ENCODE measurements at places on chromosomes 3 and 15.

DNA sequence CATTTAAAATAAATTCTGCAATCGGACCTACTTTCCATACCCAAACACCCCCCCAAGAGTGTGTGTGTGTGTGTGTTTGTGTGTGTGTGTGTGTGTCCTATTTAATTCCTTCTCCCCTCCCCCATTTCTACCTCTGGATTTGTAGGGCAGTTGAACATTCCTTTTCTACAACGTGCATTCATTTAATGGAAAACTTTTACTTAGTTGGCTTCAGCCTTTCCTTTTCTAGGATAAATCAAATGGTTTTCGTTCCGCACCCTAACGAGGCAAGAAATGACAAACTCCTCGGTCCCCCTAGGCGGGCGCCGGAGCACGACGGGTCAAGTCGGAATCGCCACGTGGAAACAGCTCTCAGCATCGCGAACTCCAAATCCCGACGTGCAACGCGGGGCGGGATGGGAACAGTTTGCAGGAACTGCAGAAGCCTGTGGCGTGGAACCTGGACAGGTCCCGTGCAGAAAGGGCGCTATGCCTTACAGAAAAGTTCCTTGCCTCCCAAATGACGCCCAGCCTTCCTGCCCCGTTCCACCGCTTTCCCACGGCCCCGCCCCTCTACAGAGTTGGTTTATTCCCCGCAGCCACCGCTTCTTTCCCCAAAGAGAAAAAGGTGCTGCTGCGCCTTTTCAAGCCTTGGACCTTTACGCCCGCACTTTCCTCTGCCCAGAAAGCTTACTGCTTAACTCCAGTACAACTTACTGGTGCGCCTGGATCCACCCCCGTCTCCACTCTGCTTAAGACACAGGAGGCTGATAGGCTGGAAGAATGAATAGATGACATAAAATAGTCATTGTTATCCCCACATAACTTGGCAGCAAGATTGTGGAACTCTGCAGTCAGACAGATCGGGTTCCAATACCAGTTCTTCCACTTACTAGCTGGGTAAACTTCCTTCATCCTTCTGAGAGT, 1.1 kb upstream of the EIF2B5 start:
- DNase-seq, result peak; percentile 52

GRCh38 chr15:73704869-73705645, 20.9 kb downstream of the CD276 start:
- DNase-seq, result no peak

GRCh38 chr3:170043506-170043905, 5.7 kb downstream of the GPR160 start:
- no peak for DNase-seq

DNA sequence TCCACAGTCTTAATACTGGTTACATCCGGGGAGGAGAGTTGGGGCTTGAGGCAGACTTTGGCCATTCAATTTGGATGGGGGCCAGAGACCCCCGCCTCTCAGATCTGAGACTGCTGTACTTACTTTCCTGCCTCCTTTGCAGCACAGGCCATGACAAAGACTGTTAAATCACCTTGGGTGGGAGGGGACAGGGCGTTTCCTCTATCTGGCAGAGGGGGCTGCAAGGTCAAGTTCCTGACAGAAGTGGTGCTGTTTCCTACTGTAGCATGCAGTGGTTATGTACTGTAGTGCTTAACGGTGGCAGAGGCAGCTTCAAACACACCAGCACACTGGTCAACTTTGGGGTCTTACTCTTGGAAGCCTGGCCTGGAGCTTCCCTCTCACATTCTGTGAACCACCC, 261.2 kb upstream of the LRRFIP2 start:
- DNase-seq, result no peak

GRCh38 chr3:52162250-52162872, 8.1 kb upstream of the POC1A start:
- no peak for DNase-seq

DNA sequence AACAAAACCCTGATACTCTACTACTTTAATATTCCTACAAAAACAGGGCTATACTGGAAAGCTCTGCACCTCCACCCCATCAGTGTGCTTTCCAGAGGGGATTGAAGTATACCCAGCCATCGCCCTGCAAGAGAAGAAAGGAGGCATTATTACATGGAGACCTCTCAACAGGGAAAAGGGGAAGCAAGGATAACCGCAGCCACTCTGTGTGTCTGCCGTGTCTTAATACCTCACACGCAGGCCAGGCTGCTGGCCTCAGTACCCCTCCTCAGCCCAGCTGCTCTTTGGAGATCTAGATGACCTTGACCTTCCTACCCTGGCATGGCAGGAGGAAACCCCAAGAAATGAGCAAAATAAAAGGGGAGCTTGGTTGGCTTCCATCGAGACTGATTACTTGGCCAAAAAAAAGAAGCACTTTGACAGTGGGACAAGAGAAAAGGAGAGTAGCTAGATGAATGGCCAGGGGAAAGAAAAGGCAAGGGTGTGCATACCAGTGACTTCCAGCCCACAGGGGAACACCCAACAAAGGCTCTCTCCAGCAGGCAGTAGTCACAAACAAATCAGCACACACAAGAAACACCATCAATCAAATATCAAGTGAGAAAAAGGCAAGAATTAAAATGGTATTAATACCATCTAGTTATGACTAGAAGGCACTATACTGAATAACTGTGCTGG, 129.4 kb downstream of the STT3B start:
- DNase-seq, result no peak

GRCh38 chr3:146157325-146158060, 3.5 kb downstream of the PLOD2 start:
- no peak for DNase-seq

DNA sequence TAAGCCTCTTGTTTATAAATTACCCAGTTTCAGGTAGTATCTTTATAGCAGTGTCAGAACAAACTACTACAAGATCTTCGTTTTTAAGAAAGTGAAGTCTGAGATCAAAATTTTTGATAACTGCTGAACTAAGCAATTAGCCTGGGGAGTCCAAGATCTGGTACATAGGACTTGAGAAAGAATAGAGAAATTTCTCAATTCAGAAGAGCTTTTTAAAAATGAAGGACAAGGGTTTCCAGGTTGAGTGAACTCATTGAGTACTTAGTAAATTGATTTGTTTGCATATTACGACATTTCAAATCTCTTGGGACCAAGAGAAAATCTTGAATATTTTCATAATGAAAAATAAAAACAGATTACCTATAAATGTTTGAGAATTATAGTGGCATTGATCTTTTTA, 386.6 kb upstream of the THRB start:
- no peak for DNase-seq

GRCh38 chr15:32700501-32701150, 17.2 kb upstream of the GREM1 start:
- no peak for DNase-seq

DNA sequence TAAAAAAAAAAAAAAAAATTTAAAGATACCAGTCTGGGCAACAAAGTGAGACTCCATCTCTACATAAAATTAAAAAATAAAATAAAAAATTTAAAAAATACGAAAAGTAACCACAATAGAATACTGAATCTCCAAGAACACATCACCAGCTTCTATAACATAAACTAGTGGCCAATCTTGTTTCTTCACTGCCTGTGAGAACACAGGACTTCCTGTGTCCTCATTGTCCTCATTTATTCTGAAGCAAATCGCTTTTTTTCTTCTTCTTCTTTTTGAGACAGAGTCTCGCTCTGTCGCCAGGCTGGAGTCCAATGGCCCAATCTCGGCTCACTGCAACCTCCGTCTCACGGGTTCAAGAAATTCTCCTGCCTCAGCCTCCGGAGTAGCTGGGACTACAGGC, 28.6 kb upstream of the RAB7A start:
- DNase-seq, result no peak

DNA sequence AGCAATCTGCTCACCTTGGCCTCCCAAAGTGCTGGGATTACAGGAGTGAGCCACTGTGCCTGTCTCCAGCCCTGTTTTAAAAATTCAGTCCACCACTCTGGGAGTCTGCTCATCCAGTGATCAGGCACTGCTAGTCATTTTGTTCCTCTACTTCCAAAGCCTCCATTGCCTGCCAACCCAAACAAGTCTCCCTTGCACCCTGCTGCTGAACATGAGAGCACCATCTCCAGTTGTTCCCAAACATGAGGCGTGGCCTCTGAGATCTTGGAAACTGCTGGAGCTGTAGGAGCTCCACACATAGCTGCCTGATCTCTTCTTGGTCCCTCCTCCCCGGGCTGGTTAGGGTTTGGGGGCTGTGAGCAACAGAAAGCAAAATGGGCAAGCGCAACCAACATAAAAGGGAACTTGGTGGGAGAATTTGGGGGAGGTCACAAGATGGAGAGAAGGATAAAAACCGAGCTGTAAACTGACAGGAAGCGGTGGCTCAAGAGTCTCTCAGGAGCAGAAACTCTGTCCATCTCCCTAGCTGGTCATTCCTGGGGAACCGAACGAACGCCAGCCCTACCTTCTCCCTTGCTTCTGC, 49.6 kb upstream of the TLE3 start:
- DNase-seq, result no peak

DNA sequence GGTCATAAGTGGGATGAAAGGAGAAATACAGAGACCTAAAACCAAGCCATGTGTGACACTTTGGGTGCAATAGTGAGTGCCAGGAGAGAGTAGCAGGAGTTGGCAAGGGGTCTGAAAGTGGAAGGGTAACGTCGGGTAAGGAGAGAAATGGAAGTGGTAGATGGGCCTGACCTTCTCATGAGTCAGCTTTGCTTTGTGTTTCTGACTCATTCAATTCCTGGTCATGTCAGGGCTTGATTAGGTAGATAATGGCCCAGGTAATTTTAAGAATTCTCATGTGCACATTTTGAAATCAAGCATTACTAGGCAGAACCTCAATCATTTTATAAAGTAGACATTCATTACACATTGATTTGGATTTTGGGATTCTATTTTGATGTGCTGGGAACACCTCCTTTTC, 262.5 kb downstream of the SOX2 start:
- DNase-seq, result no peak

DNA sequence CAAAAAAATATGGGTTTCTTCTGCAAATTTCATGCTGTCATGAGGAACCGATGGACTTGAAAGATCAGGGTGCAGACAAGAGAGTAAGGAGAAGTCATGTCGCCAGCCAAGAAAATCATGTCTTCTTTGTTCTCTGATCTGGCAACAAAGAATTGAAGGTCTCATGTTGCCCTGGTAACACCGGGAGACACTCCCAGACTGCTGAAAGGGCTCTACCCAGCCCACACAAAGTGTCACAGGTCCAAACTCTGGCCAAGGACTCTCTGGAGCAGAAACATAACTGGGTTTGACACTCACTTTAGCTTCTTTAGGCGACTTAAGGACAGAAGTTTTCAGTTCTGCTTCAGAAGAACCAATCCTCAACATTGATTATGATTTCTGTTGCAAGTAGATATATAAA, 42.9 kb downstream of the SIDT1 start:
- no peak for DNase-seq

DNA sequence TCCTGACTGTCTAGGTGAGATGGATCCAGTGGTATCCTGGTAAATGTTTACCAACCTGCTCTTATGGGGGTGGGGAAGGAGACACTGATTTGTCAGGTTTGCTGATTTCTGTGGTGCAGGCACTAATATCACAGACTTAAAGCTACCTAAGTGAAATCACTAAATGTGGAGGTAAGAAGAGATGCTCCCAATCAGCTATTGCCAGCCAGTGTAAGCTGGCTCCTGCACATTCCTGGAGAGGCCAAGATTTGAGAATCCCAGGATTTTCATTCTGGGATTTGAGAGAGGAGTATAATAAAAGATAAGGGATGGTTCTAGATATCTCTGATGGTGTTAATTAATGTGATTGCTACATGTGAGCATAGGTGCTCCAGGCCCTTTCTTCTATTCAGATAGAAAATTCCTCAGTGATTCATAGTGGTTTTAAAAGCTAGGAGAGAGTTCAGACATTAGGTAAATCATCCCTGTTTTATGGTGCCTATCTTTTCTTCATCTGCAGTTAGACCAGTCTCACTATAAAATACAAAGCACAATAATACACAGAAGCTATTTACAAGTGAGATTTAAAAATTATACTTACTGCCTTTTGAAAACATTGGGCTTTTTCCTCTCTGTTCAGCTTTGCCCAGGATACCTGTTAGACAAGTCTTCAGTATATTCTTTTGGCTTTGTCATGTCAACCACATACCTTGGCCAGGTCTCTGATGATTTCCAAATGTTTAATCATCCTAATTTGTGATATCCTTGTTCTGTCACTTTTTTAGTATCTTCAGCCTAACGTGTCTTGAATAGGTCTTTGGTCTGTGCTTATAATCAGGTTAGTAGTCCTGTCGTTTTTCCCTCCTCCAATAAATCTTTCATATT, 90.9 kb downstream of the MBNL1 start:
- no peak for DNase-seq

DNA sequence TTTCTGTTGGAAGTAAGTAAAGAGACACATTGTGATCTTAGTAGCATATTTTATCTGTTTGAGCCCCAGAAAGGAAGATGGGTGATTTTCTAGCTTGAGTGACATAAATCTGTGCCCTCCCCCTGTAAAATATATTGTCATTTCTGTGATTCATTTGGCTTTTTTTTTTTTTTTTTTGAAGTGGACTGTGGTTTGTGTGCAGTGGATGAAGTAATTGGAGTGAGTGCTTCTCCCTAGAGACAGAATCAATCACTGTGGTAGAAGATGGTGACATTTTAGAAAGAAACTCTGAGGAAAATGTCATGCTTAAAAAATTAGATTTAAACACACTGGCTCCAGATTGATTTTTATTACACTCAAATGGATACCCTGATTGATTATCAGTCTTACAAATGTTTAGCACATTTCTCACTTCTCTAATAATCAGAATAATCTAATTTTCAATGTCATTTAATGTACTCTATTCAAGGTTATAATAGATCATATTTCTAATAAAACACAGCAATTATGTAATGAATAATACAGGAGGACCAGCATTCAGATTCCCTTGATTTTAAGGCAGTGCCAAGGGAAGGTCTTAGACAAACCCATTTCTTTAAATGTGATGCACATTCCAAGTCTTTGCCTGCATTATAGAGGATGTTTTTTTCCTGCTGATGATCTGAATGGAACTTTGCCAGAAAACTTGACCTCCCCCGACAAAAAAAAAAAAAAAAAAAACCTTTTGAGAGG, 116.6 kb downstream of the TOP2B start:
- DNase-seq, result no peak

GRCh38 chr15:47846128-47846868, 129.0 kb downstream of the SEMA6D start:
- DNase-seq, result no peak

DNA sequence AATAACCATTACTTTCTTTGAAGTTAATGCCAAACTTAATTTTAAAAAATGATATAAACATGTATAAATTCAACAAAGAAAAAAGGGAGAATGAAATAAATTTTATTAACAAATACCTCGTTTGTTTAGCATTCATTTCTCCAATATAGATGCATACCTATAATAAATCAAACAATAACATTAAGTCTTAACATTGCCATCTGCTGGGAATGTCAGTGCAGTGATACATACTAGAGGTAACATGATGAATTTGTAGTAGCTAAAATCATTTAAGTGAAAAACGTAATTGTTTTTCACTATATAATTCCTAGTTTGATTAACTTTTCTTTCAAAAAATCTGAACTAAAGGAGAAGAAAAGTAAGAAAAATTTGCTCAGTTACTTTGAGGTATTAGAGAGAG, 340.2 kb upstream of the CBLB start:
- no peak for DNase-seq

- DNase-seq, result no peak
Observed at GRCh38 chr15:93278006-93278405, 189.0 kb upstream of the RGMA start.

- no peak for DNase-seq
Observed at GRCh38 chr3:175392653-175393052, 533.5 kb downstream of the NAALADL2 start.

Data from SK-N-MC (cell line).